Neuronal stem cell (in vitro differentiated cells): ENCODE measurements at places on chromosomes 6 and 20.

- DNase-seq, result no peak
Measured at GRCh38 chr6:25266456-25267100, 12.6 kb upstream of the CARMIL1 start.

DNA sequence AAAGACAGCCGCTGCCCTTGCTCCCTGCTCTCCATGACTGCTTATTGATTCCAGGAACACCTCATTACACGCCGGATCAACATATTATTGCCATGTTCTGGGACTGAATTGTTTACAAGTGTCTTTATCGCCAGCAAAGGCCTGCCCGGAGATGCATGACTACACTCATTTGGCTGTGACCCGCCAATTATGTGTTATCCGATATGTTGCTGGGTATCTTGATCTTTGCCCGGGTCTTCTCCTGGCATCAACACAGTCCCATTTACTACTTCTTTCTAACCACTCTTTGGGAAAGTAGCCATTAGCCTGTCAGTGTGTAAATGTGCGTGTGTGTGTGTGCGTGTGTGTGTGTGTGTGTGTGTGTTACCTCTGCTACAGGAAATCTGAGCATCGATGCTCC lies 15.4 kb downstream of the LINC00237 start:
- DNase-seq, result no peak

DNA sequence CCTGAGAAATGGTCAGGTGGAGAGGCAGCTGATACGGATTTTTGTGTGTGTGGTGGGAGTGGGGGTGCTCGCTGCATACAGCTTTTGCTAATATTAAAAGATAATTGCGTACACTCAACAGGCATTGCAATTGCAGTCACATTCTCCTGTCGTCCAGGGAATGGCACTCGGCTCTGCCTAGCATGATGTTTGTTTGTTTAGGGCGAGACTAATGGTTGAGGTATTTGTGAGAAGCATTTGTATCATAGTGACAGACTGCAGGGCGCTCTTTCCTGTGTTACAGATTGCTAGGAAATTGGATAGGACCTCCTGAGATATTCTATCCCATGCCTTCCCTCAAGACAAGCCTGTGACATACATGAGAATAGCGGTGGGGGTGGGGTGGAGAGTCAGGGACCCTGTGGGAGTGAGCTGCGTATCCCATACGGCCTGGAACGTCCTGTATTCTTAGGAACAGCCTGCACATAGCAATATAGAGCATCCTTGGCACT lies 207.4 kb downstream of the SOX4 start:
- no peak for DNase-seq

DNA sequence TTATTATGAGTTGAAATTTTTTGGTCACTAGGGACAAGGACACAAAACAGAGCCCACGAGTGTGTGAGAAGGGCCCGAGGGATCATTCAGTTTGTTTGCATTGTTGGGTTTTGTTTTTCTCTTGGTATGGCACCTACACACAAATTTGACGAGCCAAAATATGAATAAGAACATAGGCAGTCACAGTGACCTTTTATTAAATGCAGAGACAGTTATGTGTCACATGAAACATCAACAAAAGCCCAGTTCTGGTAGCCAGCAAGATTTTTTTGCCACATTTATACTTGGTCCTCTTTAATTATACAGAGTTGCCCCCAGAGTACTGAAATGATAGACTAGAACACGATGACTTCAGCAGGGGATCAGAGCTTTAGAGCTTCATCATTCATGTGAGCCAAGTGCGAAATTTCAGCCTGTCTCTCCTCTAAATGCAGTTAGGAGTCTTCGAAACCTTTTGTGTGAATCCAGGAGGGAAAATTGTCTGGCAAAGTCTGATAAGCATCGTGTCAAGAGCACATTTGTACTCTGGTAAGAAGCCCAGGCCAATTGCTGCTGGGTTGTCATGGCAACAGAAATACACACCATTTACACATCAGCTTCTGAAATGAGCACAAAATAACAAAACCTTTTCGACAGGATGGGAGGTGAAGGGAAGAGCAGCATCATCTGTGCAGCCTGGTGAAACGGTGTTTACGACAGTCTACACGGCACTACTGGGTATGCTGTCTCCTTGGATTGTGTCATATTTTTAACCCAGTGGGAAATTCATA lies 79.2 kb upstream of the RIPOR2 start:
- no peak for DNase-seq

DNA sequence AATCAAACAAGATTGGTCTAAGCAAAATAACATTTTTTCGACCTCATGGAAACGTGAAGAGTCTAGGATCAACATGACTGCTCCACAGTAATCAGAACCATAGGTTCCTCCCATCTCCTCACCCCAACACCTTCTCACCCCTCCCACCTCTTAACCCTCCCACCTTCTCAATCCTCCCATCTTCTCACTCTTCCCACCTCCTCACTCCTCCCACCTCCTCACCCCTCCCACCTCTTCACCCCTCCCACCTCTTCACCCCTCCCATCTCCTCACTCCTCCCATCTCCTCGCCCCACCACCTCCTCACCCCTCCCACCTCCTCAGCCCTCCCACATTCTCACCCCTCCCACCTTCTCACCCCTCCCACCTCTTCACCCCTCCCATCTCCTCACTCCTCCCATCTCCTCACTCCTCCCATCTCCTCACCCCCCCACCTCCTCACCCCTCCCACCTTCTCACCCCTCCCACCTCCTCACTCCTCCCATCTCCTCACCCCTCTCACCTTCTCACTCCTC lies 567.4 kb downstream of the C6orf118 start:
- DNase-seq, result no peak

DNA sequence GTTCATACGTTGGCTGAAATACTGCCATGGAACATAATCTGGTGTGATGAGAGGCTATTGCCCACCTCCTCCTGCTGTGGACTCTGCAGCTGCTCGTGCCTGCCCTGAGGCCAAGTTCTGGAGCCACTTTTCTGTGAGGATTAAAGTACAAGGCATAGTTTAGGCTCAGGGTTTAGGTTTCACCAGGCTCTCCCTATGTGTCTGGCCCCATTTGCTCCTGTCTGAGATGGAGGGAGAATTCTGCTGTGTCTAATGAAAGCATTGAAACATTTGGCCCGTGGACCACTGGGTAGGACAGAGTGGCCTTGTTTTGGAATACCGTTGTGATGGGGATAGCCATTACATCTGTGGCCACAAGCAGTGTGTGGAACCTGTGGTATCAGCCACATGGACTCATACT lies 5.9 kb downstream of the WRNIP1 start:
- DNase-seq, result no peak

GRCh38 chr6:6646384-6646783 lies 57.9 kb downstream of the LY86 start:
- no peak for DNase-seq
